C1 segment of cervical spinal cord (tissue), 14 donors: ENCODE measurements at places on chromosomes 5 and 9.

DNA sequence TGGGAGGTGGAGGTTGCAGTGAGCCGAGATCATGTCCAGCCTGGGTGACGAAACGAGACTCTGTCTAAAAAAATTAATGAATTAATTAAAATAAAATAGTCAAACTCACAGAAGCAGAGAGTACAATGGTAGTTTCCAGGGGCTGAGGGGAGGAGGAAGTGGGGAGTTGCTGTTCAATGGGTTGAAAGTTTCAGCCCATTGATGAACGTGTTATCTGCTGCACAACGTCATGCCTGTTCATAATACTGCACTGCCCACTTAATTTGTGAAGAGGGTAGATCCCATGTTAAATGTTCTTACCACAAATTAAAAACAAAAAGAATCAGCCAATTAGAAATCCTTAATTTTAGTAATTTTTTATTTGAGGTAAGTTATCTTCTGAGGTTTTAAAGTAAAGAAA is 16.4 kb upstream of the RUFY1 start:
- no peak for DNase-seq

- no peak for DNase-seq
Measured at GRCh38 chr5:158023266-158023665, 164.3 kb upstream of the CLINT1 start.

DNA sequence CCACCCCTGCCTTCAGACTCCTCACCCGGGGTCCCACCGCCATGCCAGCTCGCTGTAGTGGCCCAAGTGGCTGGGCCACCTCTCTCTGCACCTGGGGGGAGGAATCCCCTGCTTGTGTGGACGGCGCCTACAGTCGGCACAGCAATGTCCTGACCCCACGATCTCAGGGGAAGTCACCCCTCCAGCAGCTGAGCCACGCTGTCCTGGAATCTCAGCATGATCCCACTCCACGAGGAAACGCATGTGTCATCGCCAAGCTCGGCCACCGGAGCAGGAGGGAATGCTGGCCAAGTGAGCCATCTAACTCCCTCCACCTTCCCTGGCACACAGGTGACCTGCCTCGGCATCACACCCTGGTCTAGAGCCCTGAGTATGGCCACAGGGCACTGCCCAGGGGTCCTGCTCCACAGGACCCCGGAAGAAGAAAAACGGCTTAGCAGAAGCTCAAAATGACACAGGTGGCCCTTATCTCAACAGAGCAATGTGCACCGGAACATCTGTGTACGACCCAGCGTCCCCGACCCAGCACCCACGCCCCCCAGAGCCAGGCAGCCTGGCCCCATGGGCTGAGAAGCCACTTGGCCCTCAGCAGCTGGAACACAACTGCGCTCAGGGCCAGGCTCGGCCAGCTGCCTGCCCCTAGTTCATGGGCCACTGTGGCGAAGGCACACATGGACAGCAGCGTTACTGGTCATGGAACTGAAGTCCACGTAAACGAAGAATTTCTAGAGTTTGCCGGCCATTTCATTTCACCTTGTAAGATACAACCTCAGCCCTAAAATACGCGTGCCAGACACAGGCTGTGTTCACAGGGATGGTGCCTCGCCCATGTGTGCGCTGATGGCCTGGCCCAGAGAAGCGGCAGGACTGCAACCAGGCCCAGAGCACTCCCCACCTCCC is 23.4 kb upstream of the CAMSAP1 start:
- DNase-seq: no peak

DNA sequence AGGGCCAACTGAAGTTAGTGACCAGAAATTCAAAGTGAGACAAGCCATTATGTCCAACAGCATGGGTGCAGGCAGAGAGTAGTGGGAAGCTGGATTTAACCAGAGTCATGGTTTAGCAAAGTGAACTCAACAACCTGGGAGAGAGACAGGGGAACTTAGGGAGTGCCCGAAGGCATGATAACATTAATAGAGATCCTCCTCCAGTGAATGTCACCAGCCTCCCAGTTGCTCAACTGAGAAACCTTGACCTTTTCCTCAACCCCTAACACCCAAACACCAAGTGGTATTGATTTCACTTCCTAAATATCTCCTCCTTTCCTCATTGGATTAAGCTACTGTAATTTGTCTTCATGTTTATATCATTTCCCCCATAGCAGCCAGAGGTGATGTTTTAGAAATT is 42.6 kb downstream of the HMGCS1 start:
- no peak for DNase-seq

- no peak for DNase-seq
Measured at GRCh38 chr5:7714697-7715096, 136.2 kb downstream of the CFAP90 start.

DNA sequence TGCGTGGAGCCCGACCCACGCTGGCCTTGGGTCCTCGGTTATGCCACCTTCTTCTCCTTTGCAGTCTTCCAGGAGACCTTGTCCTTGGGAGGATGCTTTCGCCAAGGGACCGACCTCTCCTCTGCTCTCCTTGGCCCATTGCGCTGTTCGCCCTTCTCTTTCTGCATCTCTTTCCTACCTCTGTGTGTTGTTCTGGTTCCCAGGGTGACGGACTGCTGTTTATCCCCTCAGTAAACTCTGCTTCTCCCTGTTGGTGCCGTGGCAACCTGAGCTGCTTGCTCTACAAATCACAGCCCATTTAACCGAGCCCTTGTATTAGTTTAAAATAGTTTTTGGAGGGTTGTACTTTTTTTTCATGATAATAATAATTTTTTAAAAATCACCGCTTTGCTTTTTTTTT is 97.9 kb downstream of the DAPK1 start:
- DNase-seq: no peak

GRCh38 chr9:113499876-113500497 is 36.5 kb downstream of the RGS3 start:
- no peak for DNase-seq

DNA sequence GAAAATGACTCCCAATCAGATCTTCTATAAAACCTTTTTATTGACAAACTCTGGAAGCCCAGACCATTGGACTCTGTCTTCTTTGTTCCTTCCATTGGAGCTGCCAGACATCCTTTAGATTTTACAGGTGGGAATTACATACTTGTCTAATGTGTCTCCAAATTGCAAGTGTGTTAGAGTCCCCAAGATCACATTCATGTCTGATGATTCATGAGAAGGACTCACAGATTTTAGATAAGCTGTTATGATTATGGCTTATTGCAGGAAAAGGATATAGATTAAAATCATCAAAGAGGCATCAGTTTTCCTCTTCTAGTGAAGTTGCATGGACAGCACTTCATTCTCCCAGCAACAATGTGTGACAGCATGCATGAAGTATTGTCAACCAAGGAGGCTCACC is 70.4 kb downstream of the MUSK start:
- DNase-seq: no peak

DNA sequence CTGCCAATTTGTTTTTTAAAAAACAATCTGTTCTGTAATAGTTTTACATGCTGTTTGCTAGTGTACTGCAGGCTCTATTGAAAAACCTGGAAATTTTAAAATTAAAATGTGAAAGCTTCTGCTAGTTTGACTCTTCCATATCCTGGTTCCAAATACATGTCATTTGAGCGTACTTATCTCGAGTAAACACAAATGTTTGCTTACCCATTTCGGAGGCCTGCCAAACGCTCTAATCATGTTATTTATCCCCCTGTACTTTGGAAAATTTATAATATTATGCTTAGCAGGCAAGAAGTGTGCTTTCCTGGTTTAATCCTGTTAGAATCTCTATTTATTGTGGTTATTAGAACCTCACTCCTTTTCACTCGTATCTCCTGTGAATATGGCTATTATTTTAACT is 476.8 kb upstream of the CYLC2 start:
- DNase-seq: no peak

- DNase-seq: no peak
Measured at GRCh38 chr5:164498438-164498837, 993.0 kb downstream of the MAT2B start.

DNA sequence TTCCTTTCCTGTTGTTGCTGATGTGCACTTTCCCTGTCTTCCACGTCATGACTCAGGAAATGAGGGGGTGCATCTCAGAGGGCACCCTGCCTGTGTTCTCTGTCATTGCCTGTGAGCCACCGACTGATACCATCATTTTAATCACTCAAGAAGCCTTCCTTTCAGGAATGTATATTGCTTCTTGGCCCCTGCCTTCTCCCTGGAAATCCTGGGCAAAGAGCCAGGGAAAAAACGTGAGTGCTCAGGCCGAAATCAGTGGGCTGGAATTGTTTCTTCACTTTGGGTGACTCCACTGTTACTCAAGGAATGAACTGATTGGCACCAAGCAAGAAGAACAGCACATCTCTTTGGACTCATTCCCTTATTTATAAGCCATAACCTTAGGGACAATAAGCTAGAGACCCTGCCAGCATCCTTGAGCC is 126.1 kb downstream of the SNX18 start:
- DNase-seq: no peak

DNA sequence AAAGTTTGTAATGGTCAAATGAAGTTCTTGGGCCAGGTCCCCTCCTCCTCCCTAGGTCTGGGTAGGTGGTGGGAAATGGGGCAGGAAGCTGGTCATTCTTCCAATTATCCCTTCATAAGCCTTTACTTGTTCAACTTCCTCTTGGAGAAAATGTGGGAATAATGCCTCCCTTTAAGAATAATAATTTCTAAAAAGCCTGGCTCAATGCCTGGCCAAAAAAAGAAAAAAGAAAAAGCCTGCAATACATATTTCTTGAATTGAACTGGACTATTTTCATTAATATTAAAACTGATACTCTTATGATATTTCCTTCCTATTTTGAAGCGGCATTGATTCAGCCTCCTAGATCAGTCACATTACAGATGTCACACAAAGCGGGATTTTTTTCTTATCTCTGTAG is 600.9 kb downstream of the CCDC171 start:
- DNase-seq: no peak
